Stimulated activated CD4-positive, alpha-beta T cell treated with anti-CD3 and anti-CD28 coated beads, Interleukin-1b, Interleukin-23, amount 100 ng/mL, for 1 hour (primary cell): ENCODE measurements at places on chromosomes 6 and 20.

GRCh38 chr6:70125602-70126001 lies 177.3 kb downstream of the COL9A1 start:
- no peak for DNase-seq

DNA sequence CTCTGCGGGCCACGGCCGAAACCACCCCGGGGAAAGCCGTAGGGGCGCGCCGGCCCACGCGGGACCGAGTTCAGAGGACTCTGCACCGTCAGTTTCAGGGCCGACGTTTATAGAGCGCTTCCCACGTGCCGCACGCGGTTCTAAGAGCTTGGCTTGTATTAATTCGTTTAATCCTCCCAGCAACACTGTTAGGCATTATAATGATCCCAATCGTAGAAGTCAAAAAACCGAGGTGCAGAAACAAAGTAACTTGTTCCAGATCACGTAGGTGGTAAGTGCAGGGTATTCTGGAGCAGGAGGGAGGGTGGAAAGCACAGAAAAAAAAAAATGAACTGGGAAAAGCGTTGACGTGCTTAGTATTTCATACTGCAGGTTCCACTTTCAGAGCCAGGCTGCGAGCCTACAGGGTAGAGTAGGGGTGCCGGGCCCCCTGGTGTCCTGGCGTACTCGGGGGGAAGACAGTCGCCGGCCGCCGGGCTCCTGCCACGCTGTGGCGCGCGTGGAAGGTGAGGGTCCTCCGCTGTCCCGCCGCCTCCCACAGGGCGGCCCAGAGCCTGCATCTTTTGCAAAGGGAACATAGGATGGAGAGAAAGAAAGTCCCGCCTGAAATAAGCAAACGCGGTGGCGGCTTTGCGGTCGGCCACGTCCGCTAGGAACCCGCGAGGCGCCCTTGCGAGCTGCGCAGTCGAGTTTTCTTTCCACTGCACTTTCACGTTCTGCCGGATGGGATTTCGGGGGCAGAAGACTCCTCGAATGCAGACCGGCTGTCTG lies 10.2 kb upstream of the FOXF2 start:
- no peak for DNase-seq

DNA sequence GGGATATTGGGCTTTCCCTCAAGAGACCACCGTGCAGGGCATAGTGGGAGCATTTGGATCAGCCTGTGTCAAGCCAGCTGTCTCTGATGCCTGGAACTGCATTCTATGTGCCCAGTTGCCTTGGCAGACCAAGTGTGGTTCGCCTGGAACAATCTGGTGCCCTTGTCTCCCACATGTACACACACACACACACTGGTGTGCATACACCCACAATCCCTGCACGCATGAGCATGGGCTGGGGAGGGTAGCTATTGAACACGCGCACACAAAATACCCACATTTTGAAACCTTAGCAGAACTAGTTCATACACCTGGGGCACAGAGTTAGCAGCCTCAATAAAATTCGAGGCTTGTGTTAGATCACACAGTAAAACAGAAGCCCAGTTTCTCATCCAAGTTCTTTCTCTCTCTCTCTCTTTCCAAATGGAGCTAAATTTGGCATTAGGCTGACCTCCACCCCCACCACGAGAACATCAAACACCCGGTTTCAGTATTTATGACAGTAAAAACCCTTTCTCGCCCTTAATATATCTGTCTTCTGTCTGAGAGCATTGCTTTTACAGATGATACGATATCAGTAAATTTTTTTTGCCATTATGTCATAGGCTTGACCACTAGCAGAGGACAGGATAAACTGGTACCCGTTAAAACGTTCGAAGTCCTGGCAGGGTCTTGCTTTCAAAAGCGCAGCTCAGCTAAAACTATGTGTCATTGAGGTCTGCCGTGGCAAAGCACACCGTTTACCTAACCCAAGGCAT lies 18.2 kb upstream of the NFATC2 start:
- DNase-seq: no peak

DNA sequence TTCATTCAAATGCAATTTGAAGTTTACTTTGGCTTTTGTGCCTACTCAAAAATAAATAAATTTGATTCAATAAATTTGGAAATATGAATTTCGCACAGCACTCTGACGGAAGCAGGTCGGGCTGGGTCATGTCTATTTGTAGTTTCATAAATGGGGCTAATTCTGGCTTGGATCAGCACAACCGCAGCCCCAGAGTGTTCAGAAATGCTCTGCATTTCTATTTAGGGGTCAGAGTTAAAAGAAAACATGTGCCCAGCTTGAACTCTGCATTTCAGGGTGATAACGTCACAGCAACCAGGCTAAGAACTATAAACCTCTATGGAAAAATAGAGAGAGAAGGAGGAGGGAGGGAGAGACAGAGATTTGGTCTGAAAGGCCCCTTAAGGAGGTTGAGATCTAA lies 480.9 kb upstream of the NOX3 start:
- no peak for DNase-seq

GRCh38 chr20:40679184-40679583 lies 9.9 kb downstream of the MAFB start:
- DNase-seq: no peak

DNA sequence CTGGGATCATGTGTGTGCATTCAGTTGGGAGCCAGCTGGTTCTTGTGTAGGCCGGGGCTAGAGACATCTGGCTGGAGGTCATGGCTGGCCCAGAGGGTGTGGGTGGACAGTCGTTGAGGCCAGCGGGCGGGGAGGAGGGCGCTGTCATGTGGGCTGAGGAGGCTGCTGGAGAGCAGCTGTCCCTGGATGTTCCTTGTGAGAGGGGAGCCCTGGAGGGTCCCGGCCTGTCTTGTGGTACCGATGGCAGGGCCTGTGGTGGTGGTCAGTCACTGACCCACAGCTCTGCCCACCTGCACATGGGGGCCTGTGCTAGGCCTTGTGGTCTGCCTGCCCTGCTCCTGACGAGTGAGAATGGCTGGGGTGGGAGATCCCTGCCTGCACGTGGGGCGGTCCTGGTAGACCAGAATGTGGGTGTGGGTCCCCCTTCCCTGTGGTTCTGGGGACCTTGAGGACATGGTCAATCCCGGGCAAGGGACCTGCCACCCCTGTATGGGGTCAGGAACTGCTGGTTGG lies 1.9 kb upstream of the C20orf204 start:
- DNase-seq: no peak

DNA sequence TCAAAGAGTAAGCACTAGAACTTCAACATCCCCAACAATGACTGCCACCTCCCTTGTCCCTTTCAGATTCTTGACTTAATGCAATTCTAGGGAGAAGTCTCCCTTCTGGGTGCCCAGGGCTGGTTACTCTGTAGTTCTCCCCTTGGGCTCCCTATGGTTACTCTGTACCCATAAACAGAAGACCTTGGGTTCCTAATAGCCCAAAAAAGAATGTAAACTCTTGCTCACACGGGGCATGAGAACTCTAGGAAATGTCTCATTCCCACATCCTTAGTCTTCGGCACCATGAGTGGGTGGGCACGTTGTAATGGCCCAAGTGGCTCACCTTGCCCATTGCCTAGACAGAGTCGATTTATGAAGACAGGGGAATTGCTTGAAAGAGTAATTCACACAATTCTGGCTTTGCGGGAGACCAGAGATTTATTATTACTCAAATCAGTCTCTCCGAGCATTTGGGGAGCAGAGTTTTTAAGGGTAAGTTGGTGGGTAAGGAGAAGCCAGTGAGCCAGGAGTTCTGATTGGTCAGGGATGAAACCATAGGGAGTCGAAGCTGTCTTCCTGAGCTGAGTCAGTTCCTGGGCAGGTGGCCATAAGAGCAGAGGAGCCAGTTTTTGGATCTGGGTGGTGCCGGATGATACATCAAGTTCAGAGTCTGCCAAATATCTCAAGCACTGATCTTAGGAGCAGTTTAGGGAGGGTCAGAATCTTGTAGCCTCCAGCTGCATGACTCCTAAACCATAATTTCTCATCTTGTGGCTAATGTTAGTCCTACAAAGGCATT lies 61.2 kb upstream of the SIRPG start:
- DNase-seq: no peak

DNA sequence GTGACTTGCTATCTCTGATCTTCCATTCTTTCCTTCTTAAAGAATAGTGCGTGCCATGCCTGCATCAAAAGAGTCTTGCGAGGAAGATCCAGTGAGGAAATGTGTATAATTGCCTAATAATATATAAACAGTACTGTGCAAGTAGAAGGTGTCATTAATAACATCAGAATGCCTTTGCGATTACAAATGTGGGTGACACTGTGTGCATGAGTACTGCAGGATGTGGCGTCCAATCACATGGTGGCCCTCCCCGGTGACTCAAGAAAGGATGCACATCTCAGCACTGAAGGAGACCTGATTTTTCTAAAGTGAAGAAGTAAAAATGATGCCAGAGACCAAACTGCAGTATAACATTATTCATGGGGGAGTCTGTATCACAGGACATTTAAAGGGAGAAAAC lies 107.5 kb upstream of the EDN1 start:
- no peak for DNase-seq

DNA sequence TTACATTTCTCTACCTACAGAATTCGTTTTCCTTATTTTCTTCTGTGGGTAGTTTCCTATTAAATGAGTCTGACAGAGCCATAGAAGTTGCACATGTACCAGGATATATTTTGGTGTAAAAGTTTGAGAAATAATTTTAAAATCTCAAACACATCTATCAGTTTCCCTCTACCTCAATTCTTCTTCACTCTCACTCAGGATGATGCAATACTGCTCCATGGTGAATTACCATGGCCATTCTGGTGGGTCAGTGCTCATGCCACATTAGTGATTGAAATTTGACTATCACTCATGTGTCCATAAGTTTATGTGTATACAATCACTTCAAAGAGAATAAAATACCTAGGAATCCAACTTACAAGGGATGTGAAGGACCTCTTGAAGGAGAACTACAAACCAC lies 151.7 kb downstream of the ARHGAP18 start:
- no peak for DNase-seq

GRCh38 chr6:135992739-135993138 lies 141.2 kb downstream of the PDE7B start:
- DNase-seq: no peak

DNA sequence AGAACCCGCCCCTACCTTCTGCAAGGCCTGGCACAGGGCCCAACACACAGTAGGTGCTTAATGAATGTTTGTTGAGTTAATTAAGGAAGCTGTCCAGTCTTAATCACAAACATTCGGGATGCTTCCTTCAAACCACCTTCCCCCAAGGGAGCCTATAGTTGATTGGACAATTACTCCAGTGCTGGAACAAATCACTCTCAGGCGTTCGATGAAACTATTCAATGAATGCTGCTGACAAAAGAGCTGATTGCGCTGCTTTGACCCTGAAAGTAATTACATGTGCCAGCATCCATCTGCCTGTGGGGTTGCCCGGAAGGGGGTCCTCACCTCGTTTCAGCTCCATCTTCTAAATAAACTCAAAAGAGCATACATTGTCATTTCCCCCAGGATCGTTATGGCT lies 112.0 kb upstream of the SRSF6 start:
- DNase-seq: no peak

- no peak for DNase-seq
Measured at GRCh38 chr6:131761060-131761761, 46.6 kb upstream of the ENPP1 start.

- no peak for DNase-seq
Measured at GRCh38 chr20:58688840-58689239, 3.8 kb upstream of the NPEPL1 start.

DNA sequence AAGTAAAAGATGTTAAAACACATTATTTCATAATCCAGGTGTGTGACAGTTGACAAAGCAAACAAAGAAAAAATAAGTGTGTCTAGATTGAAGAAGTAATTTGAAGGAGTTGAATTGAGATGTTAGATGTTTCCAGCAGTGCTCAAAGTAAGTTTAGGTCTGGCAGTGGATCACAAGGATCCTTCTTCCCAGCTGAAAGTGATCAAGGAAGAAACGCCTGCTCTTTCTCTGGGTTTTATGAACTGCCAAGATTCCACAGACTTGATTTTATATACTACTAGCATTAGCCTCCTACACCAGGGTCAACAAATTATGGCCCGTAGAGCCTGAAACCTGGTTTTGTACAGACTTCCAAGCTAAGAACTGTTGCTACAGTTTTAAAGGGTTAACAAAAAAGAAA lies 30.3 kb downstream of the STX7 start:
- no peak for DNase-seq

DNA sequence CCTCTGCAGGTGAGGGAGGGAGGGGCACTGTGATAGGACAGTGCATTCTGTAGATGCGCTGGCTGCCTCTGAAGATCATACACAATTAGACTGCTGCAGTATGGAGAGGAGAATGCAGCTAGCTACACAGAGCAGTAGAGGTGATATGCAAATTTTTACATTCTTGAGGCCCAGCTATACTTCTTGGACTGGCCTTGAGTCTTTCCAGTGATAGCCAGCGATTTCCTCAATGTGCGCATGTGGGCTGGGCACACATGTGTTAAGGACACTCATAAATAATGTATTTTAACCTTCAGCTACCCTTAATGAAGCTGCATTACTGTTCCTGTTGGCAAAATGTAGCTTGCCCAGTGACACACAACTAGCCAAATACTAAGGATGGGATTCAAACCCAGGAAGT lies 19.0 kb downstream of the TTPAL start:
- DNase-seq: no peak

GRCh38 chr6:112141707-112142106 lies 54.3 kb downstream of the FAM229B start:
- DNase-seq: no peak

DNA sequence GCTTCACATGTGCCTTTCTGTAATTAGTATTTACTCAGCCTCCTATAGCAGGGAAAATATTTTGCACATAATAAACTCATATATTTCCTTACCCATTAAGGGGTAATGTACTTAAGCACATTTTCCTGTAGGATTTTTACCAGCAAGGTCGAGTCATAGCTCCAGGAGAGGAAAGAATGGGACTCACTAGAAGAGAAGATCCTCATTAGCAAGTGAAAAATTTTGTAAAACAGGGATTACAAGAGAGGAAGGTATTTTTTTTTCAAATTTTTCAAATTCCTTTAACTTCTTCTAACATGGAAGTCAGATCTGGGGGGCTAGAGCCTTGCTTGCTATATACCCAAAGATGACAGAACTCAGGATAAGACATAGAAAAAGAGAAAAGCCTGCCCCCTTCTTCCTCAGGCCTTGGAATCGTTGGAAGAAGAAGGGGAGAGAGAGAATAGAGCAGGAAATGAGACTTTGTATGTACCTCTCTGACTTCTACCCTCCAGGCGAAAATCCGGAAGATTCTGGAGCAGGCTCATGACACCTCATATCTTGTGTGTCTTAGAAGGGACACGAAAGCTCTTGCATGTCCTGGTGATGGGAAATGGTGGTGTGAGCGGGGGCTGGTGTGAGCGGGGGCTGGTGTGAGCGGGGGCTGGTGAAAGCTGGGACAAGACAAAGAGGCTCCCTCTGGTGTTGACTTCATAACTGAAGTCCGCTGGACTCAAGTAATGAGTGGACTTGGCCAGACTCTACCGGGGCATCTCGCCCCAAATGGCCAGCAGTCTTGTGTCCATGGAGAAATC lies 256.9 kb upstream of the PLCB4 start:
- DNase-seq: no peak

DNA sequence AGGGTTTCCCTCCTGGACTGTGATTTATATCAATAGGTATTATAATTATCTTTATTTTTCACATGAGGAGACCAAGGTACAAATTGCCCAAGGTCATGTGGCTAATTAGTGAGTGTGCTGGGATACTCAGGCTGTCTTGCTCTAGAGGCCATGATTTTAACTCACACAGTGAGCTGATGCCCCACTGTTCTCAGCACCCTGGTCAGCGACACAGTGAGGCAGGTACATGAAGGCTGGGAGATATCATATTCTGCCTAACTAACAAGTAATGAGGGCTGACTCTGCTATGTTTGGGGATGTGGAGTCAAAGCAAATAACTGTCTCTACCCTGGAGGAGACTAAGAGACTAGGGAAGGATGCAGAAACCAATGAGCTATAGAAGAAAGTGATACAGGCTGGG lies 501.1 kb downstream of the PTPRT start:
- no peak for DNase-seq
